ENCODE measurements at places on chromosomes 1 and 21. TPM values are rescaled to one million over a fixed set of nuclear protein-coding genes. Genes with fewer than 3 reads are reported as not detected.

IVL gene
- 19.1 TPM for total RNA-seq

VWA5B1 gene
- not detected for total RNA-seq

DNAJC11 gene
- 27.3 TPM for total RNA-seq

- no peak for DNase-seq
Measured at GRCh38 chr1:22976127-22976460, 3.4 kb upstream of the LACTBL1 start.

GRCh38 chr1:235134171-235134570 lies 5.5 kb upstream of the TOMM20 start:
- DNase-seq, result no peak

GRCh38 chr1:32275424-32275823 lies 16.5 kb upstream of the HDAC1 start:
- no peak for DNase-seq

Data from mammary epithelial cell (primary cell).